ENCODE measurements at places on chromosomes 11 and 22. TPM values are rescaled to one million over a fixed set of nuclear protein-coding genes. Genes with fewer than 3 reads are reported as not detected.
A peak's percentile ranks its signal among the peaks of the same experiment; 100 is the strongest.

Gene RASL10A
- 0.35 TPM for total RNA-seq

Gene MGAT3
- not detected for total RNA-seq

DNA sequence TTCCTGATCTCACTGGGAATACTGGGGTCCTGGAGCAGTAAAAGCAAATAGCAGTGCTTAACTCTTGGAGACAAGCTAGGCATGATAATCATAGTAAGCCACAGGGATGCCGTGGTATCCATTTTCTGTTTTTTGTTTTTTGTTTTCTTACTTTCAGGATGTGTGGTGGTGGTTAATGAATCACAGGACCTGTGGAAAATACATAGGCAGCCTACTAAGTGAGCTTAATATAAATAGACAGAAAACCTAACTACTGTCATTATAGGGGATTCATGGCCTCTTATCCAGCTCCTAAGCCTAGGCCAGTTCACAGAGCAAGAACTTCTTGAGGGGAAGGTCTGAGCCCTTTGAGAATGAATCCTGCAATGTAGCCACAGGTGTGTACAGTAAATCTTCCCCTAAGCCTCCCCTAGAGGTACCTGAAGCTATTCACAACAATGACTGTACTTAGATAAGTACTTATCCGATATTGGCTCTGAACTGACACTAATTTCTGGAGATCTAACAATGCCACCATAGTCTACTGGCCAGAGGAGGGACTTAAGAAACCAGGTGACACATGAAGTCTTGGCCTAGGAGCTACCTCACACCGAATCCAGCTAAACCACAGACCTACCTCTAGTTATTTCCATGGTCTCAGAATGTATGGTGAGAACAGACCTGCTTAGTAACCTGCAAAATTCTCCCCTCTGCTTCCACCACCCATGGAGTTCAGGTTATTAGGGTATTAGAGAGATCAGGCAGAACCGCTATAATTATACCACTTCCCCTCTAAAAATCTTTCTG is 83.6 kb downstream of the ENTHD1 start:
- H3K27ac ChIP-seq: no peak overlapping the region
- H3K4me3 ChIP-seq: no peak overlapping the region
- peaks cover 9% of the 10 kb centered on the region for H3K4me1 ChIP-seq
- no peak for DNase-seq
- H3K27me3 ChIP-seq: peaks cover 40% of the 10 kb centered on the region

GRCh38 chr11:56841210-56841810 is 92.8 kb upstream of the OR9G4 start:
- H3K4me1 ChIP-seq: no peaks in the 10 kb centered on the region
- H3K4me3 ChIP-seq: peak overlapping the region; percentile 51
- no peak overlapping the region for H3K27ac ChIP-seq
- DNase-seq: peak; percentile 52
- peaks cover 7% of the 10 kb centered on the region for H3K27me3 ChIP-seq

DNA sequence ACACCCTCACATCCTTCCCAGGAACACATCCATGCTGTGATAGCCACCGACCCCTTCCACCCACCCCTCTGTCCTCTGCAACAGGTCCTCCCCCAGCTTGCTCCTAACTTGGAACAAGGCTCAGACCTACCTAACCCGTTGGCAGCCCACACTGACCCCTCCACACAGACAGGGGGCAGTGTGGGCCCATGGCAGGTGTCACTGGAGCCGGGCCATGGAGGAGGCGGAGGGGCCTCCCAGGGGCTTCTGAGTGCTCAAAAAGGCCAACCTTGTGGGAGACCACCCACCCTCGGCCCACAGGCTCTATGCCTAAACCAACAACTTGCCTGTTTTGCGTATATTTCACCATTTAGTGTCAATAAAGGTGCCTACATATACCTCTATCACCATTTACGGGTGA is 57.0 kb downstream of the CERK start:
- no peak for DNase-seq
- no peak overlapping the region for H3K27ac ChIP-seq
- H3K4me1 ChIP-seq: no peaks in the 10 kb centered on the region
- H3K36me3 ChIP-seq: peaks cover 4% of the 10 kb centered on the region
- H3K27me3 ChIP-seq: no peaks in the 10 kb centered on the region

GRCh38 chr11:7936615-7937014 is 4.9 kb downstream of the OR10A3 start:
- H3K4me1 ChIP-seq: no peaks in the 10 kb centered on the region
- no peaks in the 10 kb centered on the region for H3K36me3 ChIP-seq
- no peak for DNase-seq
- H3K27ac ChIP-seq: no peak overlapping the region

DNA sequence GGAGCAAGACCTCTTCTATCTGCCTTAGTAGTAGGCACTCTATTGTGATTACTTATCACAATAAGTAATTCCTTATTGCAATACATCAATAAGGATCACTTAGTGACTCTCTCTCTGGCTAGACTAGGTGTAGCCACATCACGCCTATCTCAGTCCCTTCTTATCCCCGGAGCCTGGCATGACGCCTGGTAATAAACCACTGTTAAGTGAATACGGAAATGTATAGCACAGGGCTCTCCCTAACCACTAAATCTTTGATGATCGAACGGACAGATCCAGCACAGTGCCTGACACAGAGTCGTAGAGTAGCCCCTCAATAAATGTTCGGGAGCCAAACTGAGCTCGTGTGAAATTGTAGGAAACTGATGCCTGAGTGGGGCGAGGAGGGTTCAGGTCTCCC is 143.3 kb downstream of the FBXO7 start:
- peaks cover 7% of the 10 kb centered on the region for H3K27me3 ChIP-seq
- no peak overlapping the region for H3K4me3 ChIP-seq
- H3K36me3 ChIP-seq: peaks cover 10% of the 10 kb centered on the region
- DNase-seq: no peak
- no peak overlapping the region for H3K27ac ChIP-seq

DNA sequence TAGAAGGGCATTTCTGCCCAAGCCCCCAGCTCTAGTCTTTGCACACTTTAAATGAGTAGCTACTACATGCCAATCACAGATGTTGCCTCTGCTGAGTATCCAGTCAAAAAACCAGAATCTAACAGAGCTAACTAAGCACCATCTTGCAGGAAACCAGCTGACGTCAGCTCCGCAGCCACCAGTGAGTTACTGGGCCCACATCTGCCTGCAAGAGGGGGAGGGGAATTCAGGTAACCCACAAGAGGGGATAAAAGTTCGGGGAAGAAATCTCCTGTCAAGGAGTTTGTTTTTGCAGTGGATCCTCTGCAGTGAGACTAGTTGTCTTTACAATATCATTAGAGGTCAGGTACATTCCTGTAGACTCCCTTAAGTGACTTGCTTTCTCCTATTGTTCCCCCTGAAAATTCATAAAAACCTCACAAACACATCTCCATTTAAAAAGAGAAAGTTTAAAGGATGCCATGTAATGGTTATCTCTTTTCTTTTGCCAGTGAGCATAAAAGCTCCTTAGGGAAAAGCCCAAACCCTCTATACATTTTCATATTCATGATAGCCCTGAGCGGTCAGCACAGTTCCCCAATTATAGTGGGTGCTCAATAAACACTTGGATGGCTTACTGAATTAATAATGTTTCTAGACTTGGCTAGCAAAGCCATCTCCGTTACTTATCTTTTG is 9.3 kb downstream of the CD44 start:
- H3K27ac ChIP-seq: peak overlapping the region; percentile 73
- peaks cover 100% of the 10 kb centered on the region for H3K4me1 ChIP-seq
- H3K27me3 ChIP-seq: peaks cover 42% of the 10 kb centered on the region
- H3K36me3 ChIP-seq: peaks cover 86% of the 10 kb centered on the region
- DNase-seq: no peak
- peak overlapping the region; percentile 61 for H3K4me3 ChIP-seq

GRCh38 chr11:124745835-124746620 is 6.0 kb downstream of the VSIG2 start:
- no peaks in the 10 kb centered on the region for H3K36me3 ChIP-seq
- peak overlapping the region; percentile 92 for H3K4me3 ChIP-seq
- H3K27me3 ChIP-seq: peaks cover 22% of the 10 kb centered on the region

- H3K36me3 ChIP-seq: no peaks in the 10 kb centered on the region
- H3K27ac ChIP-seq: no peak overlapping the region
- no peak overlapping the region for H3K4me3 ChIP-seq
- H3K4me1 ChIP-seq: peaks cover 46% of the 10 kb centered on the region
- peaks cover 11% of the 10 kb centered on the region for H3K27me3 ChIP-seq
These were observed 94.1 kb upstream of the AMOTL1 start for GRCh38 chr11:94673951-94674491.

Measured in HFFc6 (cell line).